ENCODE measurements at places on chromosomes 3 and 15.

GRCh38 chr3:16884748-16885592 is at the start of gene PLCL2:
Gene PLCL2, plus strand, starts transcription at chr3:16884955. Its CDS starts 85 bp downstream, at chr3:16885040.
- DNase-seq: peak; percentile 66

- no peak for DNase-seq
These were observed 812.6 kb downstream of the MCTP2 start for GRCh38 chr15:95043933-95044313.

GRCh38 chr15:97567411-97567810 is 393.1 kb upstream of the ARRDC4 start:
- DNase-seq: no peak

GRCh38 chr15:50906954-50907600 is 1.4 kb upstream of the AP4E1 start:
- peak; percentile 70 for DNase-seq

DNA sequence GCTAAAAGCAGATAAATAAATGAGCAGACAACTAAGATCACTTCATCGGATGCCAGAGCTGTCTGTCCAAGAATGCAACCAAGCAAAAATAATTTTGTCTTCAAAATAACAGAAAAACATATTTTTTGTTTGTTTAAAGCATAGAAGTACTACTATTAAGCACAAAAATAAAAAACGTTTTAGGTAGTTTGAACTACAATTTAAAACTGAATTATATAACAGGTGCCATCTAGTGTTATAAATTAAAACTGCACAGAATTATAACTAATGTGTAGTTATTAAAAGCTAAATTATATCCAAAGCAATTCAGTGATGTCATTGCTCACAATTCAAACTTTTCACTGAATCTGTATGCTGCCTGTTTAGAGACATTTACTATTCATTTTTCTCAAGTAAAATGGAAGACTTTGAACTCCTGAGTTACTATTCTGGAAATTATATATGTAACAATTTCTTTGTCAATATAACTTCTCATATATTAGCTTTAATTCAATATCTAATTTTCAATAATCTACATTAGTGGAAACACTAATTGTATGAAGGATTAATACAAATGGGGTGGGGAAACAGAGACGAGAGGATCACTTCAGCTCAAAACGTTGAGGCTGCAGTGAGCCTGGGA is 29.5 kb downstream of the LINS1 start:
- no peak for DNase-seq

GRCh38 chr15:85314146-85314545 is 66.3 kb upstream of the AKAP13 start:
- no peak for DNase-seq

GRCh38 chr3:71896751-71897150 is 111.8 kb upstream of the PROK2 start:
- DNase-seq: no peak

- DNase-seq: no peak
These were observed 19.5 kb downstream of the IRAK2 start for GRCh38 chr3:10184250-10184649.

GRCh38 chr3:117252208-117252607 is 542.6 kb downstream of the TUSC7 start:
- DNase-seq: no peak

GRCh38 chr3:86991482-86991815 is 500 bp upstream of the VGLL3 start:
- DNase-seq: no peak

- no peak for DNase-seq
These were observed 18.2 kb upstream of the ITGA11 start for GRCh38 chr15:68450192-68450591.

DNA sequence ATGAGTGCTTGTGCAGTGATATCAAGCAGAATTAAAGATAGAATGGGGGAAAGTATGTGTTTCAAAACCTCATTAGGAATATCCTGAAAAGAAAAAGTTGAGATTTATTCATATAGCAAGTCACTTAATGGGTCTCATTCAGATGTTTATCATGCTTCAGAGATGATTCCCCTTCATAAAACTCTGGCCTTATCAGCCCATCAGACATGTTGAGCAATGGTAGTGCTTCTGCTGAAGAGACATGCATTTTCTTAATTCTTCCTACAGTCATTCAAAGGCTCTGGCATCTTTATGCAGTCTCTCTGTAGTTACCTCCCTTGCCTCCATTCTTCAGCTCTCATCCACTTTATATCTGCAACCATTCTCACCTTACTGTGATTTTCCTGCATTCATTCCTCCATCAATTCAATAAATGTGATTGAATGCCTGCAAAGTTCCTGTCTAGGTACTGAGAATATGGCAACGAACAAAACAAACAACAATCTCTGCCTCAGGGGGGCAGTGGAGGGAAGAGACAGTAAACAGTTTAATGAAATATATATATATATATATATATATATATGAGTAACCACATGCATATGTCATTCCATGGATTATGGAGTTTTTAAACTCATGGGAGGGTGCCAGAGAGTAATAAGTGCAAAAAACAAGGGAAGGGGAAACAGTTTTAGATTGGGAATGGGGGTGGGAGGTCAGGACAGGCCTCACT is 138.5 kb downstream of the NECTIN3 start:
- DNase-seq: no peak

DNA sequence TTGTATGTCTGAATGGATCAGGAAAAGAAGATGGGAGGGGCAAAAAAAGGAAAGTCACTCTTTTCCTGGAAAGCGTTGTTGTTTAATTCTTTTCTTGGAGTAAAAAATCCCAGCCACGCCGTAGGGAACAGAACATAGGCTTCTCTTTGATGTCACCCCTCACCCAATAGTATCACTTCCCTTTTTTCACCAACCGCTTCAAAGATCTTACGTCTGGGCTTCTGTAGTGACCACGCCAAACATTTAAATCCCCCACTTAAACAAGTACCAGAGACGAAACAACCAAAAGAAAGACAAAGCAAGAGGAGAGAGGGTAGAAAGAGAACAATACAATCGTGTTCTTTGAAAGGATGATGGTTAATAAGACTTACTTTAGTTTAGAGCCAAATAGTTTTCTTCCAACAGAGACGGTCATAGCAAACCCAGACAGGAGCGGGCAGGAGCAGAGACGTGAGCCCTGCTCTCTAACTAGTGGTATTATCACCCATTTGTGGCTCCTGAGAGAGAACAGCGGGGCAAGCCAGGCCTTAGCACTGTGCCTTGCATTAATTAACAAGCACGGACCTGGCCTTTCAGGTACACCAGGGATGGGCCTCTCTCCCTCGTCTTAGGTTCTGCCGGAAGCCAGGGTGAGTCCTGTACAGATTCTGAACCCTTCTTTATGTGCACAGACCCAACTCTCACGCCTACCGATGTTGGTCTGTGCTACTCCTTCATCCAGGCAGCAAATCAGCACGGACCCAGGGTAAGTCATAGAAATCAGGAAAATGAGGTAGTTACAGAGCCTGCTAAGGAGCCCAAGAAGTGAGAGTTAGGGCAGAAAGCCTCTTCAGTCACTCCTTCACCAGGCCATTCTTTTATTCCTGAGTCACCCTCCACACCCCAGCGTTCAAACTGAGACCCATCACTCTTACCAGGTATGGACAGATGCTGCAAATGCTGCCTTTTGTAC is 28.2 kb upstream of the BCL6 start:
- no peak for DNase-seq

DNA sequence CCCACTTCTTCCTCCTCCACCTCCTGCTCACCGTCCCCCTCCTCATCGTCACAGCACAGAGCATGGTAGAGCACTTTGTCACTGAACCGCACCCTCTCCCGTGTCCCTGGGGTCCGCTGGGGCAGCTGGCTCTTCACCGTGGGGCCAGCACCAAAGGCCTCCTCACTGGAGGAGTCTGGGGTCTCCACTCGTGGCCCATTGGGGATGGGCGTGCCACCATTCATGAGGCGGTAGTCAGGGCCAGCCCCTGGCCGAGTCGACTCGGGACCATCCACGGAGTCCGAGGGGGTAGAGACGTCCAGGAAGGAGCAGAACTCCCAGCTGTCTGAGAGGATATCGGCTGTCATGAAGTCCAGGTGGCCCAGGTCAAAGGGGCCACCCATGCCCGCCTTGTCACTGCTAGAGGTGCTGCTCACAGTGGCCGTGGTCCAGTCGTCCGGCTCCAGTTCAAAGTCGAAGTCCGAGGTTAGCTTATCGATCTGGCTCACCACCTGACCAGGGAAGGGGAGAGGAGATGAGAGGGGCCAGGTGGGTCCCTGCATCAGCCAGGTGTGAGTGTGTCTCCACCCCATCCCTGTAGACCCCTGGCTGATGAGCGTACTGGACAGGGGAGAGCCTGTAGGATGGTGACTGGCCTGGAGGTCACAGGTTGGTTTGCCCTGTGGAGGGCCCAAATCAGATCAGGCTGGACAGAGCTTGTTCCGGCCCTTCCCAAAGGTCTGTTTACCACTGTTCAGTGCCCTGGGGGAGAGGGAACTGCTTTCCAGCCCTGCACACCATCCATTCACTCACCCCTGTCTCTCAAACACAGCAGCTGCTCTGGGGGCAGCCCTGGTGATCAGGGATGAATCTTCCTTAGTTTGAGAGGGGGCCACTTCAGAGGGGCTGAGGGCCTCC is 12.8 kb downstream of the INSYN1 start:
- no peak for DNase-seq

DNA sequence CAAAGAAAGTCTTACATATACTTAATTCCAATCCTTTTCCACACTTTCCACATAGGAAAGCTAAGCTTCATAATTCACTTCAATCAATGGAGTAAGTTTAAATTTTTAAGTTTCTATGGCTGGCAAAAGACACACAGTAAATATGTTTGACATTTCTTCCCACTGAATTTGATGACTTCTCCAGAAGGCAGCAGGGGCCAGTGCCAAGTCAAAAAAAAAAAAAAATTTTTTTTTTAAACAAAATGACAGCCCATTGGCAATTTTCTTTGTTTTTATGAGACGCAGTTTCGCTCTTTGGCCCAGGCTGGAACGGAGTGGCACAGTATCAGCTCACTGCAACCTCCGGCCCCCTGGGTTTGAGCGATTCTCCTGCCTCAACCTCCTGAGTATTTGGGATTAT is 28.7 kb downstream of the ATP13A3 start:
- DNase-seq: no peak

GRCh38 chr3:110413266-110413665 is 658.4 kb upstream of the NECTIN3 start:
- no peak for DNase-seq

DNA sequence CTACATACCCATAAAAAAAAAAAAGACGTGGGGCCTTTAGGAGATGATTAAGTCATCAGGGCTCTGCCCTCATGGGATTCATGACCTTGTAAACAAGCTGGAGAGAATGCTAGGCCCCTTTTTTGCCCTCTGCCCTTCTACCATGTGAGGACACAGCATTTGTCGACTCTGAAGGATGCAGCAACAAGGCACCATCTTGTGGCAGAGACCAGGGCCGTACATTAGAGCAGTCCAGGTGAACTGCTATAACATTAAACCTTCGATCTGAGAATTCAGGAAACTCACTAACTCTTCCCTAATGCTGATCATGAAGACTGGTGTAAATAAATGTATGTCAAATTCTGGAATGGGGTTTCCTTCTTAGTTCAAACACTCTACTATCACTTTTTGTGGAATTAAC is 30.7 kb upstream of the SIAH2 start:
- no peak for DNase-seq

DNA sequence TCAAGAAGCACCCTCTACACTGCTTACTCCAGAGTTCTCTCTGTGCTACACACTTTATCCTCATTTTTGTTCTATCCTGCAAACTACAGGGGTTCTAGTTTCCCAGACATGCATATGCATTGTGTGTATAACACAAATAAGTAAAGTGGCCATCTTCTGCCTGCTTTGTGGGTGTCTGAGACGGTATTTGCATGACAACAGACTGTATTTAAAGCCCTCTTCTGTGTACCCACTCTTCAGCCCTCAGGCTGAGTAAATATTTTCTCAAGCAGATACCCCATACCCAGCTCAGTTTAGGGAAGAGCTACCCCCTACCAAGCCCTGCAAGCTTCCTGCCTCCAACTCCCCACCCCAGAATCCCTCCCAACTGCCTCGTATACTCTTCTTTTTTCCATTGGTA is 31.7 kb downstream of the SYNPR start:
- no peak for DNase-seq

GRCh38 chr3:108486338-108486737 is 24.1 kb downstream of the MYH15 start:
- no peak for DNase-seq

DNA sequence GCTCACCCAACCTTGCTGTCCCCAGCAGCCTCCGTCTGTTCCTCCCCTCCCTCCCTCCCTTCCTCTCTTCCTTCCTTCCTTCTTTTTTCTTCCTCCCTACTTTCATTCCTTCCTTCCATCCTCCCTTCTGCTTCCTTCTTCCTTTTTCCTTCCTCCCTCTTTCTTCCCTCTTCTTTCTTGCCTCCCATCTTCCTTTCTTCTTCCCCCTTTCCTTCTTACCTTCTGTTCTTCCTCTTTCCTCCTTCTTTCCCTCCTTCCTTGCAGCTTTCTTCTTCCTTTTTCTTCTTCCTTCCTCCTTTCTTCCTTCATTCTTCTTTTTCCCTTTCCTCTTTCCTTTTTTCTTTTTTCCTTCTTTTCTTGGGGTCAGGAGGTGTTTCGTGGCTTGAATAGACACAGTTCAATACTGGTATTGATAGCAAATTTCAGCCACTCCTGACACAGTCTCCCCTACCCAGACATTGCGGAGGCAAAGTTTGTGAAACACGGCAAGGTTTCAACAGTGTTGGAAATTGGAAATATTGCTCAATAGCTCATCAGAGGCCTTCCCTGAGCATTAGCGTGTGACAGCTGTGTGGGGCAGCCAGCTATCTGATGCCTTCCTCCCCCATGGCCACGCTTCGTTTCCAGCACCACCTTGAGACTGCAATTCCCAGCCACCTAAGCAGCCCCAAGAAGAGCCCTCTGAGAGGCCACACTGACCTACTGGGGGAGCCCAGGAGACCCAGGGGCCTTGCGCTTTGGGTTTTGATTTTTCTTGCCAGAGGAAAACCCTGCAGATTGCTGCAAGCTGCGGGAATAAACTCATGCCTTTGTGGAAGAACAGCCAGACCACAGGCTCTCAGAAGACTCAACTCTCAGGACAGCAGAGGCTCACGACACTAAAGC is 82.2 kb downstream of the KLF15 start:
- no peak for DNase-seq

DNA sequence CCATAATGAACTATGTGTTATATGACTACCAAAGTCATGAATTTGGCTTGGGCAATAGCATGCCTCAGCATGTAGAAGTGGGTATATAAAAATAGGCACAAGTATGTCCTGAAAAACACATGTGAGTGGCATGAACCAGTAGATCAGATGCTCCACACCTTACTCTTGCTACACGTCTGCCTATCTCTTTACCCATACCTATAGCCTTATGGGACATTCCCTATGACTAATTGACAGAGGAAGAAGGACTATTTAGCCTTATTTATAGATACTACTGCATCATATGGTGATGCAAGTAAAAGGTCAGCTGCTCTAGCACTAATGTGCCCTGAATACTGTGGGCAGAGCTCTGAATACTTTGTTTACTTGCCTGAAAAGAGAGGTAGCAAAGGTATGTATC is 81.0 kb upstream of the ZPLD1 start:
- DNase-seq: no peak
